D721Med (cell line): ENCODE measurements at places on chromosomes 4 and X.

- DNase-seq, result no peak
These were observed 9.4 kb downstream of the ZFX start for GRCh38 chrX:24158881-24159280.

- DNase-seq, result no peak
These were observed 17.6 kb downstream of the PDGFC start for GRCh38 chr4:156953951-156954350.

- no peak for DNase-seq
These were observed 10.5 kb downstream of the SEPTIN11 start for GRCh38 chr4:76960014-76960413.

- no peak for DNase-seq
These were observed 30.0 kb upstream of the HUWE1 start for GRCh38 chrX:53716328-53717088.

DNA sequence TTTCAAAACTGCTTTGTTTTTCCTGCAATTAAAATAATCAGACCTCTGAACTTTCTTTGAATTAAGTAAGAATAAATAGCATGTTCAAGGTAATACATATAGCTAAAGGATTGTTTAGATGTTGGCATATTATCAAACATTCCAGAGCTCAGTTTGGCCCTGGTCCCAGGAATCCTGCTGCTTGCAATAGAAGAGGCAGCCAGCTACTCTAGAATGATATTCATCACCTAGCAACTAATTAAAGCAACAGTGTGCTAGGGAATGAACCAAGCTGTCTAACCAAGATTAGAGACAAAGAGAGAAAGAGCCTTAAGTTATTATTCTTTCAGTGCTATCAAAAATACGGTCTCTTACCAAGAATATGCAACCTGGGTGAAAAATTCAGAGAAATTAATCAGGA, 460.9 kb downstream of the GABRG1 start:
- no peak for DNase-seq

DNA sequence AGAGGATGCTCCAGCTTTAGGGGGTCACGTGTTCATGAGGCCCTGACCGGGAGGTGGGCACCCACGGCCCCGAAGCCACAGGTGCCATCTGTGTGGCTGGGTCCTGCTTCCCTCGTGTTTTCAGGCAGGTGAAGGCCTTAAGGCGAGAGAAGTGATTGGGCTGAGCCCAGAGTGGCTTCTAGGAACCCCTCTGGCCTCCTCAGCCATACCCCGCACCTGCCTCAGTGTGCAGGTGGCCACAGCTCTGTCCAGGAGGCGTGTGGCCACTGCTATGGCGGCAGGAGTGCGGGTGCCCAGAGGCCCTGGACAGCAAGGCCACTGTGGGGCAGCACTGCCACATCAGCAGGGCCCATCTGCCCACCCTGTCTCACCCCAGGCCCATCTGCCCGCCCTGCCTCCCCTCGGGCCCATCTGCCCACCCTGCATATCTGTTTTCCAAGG, 25.0 kb downstream of the NKX1-1 start:
- no peak for DNase-seq

GRCh38 chr4:8910100-8910821, 38.6 kb upstream of the HMX1 start:
- no peak for DNase-seq

DNA sequence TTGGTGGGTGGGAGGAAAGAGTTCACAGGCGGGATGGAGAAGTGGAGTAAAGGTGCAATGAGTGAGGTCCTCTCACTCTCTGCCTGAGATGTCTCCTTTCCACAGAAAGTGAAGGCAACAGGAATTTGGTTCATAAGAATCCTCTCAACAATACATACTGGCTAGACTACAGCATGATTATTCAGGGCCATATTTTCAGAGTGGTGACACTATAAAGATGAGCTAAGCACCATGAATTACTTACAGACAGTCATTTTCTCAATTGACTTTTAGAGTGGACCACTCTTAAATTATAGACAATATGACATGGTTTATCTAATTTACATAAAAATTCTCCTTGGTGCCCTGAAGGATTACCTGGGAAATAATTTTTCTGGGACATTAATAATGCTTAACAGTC, 286.1 kb upstream of the MAD2L1 start:
- DNase-seq, result no peak

- DNase-seq, result no peak
These were observed 637 bp downstream of the AR start for GRCh38 chrX:67544281-67545035.

DNA sequence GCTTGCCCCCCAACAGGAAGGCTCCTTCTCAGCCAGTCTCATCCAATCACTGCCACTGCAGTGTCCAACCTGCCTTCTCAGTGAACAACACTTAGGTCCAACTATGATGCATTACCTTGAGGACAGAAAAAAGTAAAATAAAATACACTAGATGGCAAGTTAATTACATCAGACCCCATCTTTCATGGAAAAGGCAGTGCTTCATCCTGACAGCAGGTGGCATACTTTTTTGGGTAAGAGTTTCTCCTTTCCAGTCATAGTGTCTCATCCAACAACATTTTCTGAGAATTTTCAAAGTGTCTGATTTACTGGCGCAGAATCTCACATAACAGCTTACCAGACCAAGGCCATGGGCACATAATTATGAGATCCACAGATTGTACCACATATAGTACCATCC, 1742.8 kb downstream of the PCDH7 start:
- DNase-seq, result no peak

DNA sequence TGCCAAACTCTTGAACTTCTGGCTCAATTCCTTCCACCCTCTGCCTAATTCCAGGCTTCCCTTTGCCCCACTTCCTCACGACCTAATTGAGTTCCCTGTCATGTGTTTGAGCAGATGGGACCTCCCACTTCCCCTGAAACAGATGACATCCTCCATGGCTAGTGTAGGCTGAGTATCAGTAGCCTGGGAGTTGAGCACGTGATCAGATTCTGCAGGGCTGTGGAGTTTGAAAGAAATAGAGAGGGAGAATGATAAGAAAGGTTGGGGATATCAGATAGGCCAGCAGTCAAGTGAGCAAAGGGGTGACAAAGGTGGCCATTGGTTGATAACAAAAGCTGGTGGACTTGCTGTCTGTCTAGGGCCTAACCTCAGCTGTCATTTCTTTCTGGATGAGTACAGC, 18.8 kb upstream of the NWD2 start:
- DNase-seq, result no peak

GRCh38 chr4:185115827-185116232, 27.2 kb upstream of the SLC25A4 start:
- DNase-seq, result no peak
